ENCODE measurements at places on chromosomes 5 and 9.

GRCh38 chr5:142118155-142118686, 9.6 kb downstream of the NDFIP1 start:
- no peak for DNase-seq

DNA sequence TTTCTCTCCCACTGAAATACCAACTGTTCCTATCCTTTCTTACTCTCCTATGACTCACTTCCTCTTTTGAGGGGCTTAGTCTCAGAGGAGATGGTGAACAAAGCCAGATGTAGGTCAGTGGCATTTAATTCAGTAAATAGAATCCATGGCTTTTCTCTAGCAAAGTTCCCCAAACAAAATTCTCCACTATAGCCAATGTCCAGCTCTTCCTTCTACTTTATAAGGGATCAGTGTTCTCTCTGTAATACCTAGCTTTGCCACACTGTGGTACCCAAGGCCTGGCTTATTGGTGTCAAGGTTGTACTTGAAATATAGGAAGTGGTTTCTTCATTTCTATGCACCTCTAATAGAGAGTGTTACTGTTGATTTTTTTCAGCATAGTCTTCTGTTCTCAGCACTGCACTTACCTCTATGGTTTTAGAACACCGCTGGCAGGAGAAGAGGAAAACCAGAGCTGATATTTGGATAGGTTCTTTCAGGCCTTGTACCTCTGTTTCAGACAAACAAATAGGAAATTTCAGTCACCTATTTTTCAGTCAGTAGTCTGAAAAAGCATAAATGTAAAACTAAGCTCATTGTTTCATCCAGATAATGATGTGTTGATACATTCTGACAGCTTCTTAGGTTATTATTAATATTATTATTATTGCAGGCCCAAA, 40.6 kb upstream of the ITGA2 start:
- peak; percentile 49 for DNase-seq

DNA sequence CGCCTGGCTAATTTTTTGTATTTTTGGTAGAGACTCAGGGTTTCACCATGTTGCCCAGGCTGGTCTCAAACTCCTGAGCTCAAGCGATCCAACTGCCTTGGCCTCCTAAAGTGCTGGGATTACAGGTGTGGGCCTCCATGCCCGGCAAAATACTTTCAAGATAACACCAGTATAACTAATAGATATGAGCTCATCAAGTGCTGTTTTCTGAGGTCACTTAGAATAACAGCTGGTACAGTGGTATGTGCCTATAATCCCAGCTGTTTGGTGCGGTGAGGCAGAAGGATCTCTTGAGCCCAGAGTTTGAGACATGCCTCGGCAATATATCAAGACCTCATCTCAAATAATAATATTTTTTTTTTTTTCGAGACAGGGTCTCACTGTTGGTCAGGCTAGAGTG, 30.5 kb upstream of the CREBRF start:
- DNase-seq: no peak

- DNase-seq: no peak
Observed at GRCh38 chr9:104912606-104913005, 15.3 kb downstream of the ABCA1 start.

DNA sequence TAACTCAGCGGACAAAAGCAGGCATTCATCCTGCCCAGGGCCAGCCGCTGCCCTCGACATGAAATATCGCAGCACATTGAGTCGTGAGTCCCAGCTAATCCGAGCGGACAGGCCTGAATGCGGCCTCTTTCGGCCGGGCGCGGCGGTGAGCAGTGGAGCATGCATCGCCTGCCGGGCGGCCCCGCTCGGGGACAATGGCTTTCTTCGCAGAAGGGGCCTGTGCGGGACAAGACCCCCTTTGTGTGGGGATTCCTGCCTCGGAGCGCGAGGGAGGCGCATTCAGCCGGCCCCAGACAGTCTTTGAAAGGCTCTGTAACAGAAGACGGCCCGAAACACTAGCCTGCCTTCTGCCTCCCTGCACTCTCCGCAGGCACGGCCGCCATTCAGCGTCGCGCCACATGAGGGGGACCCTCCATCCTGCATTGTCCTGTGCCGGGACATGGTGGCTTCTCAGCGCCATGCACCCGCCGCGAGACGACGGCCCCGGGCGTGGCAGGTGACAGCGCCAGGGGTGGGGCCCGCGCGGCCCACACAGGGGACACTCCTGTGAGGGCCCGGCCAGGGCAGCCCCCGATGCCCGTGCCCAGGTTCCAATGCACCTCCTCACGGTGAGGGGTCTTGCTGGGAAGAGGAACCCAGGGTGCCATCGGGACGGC, 52.0 kb downstream of the EXD3 start:
- no peak for DNase-seq

- no peak for DNase-seq
Observed at GRCh38 chr9:84754461-84754860, 84.9 kb downstream of the NTRK2 start.

GRCh38 chr5:95392593-95393182, 1.5 kb downstream of the FAM81B start:
- DNase-seq: no peak

DNA sequence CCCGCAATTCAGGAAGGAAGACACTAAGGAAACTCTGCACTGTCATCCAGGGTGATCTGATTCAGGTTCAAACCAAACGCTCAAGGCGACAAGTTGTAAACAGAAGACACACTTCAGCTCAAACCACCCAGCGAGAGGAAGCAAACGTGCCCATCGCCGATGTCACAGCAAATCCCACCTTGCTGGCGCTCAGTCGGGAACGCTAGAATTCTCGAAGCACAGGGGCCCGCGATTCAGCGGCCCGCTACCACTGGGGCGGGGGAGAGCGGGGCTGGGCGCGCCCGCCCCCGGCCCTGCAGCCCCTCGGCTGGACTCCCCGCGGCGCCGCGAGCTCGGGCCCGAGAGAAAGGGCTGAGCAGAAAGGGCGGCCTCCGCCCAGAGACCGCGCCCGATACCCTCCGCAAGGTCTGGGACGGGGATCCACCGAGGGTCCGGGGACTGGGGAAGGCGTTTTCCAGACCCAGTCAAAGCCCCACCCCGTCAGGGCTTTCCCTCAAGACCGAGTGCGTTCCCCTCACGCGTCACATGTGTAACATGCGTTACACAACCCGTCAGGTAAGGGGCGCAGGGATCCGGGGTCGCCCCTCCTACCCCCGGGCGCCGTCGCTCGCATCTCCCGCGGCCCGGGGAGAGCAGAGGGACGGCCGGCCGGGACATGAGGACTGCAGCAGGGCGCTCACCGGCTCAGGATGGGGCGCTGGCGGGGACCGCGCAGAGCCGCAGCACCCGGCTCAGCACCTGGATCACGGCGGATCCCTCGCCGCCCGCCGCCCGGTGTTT, 469 bp downstream of the AGTPBP1 start:
- DNase-seq: peak; percentile 39

GRCh38 chr9:104872656-104873488, 55.1 kb downstream of the ABCA1 start:
- no peak for DNase-seq

DNA sequence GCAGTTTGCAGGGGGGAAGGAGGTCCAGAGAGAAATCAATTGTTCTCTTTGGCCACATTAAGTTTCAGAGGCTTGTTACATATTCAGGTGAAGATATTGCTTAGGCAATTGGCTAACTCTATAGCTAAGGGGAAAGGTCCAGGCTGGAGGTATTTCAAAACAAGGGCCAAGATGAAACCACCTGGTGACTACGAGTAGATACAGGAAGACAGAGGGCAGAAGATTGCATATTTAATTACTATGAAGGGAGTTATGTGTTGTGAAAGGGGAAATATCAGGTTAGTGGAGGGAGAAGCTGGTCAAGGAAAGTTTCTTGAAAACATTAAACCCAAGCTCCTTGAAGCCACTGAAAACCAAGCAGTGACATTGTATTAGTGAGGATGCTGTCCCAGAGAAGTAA, 1.9 kb upstream of the RAD23B start:
- no peak for DNase-seq

- no peak for DNase-seq
Observed at GRCh38 chr5:102077920-102078319, 218.2 kb downstream of the SLCO4C1 start.

GRCh38 chr9:106887066-106887465, 24.1 kb downstream of the ZNF462 start:
- no peak for DNase-seq

- no peak for DNase-seq
Observed at GRCh38 chr5:74113927-74114326, 487.9 kb downstream of the ARHGEF28 start.

GRCh38 chr5:4208996-4209395, 613.4 kb downstream of the IRX1 start:
- DNase-seq: no peak

GRCh38 chr9:106727969-106728368, 135.0 kb upstream of the ZNF462 start:
- no peak for DNase-seq

GRCh38 chr5:15510831-15511230, 10.9 kb downstream of the FBXL7 start:
- no peak for DNase-seq

DNA sequence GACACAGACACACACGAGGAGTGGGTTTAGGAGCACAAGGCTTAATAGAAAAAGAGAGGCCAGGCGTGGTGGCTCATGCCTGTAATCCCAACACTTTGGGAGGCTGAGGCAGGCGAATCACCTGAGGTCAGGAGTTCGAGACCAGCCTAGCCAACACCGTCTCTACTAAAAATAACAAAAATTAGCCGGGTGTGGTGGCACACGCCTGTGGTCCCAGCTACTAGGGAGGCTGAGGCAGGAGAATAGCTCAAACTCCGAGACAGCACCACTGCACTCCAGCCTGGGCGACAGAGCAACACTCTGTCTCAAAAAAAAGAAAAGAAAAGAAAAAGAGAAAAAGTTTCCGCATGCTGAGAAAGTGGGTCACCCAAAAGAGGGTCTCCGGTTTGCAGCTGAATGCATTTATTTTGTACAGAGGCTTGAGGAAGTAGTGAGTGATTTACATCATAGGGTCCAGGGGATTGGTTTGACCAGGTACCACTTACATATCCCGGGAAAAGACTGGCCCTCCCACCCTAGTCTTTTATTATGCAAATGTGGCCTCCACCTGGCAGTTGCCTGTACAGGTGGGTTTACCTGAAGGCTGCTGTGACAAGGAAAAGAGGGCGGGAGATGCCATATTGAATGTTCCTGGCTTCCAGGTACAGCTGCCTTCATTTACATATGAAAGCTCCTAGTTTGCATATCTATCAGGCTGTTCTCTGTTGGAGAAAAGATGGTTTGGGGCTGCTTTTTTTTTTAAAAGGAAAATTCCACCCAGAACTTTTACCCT, 366.2 kb upstream of the GRAMD2B start:
- DNase-seq: no peak

DNA sequence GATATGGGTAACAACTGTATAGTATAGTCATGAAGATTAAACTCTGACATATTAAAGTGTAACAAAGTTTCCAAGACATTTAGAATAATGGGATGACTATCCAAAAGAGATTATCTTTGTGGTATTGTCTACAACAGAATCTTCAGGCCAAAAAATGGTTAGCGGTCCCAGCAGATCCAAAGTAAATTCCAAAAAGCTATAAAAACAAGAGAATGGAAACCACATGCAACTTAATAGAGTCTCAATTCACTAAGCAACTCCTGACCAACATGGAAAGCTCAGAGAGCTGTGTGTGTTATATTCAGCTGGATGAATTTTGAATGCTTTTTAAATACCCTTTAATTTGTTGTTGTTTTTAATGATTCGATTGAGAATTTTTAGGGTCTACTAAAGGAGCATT, 688.2 kb downstream of the CETN3 start:
- no peak for DNase-seq

DNA sequence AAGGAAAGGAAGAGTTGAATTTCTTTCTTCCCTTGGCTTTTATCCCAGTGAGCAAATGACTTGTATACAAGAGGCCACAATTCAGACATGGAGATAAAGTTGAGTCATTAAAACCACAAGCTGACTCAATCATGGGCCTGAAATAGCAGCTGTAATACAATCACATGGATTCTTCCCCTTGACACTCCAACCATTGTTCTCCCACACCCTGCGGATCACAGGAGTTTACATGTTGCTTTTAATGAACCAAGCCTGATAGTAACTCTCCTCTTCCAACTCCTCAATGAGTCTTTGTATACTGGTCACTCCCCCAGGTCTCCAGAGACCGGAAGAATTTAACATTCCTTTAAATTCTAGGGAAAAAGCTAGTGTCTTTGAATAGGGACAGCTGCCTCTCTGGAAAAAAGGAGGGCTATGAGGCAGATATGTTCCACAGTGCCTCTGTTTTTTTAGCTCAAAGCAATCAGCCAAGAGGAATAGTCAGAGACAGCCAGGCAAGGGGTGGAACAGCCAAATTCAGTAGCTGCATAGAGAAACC, 32.4 kb downstream of the PCDHGC5 start:
- no peak for DNase-seq

- DNase-seq: no peak
Observed at GRCh38 chr5:81989204-81989603, 17.4 kb downstream of the ATG10 start.

DNA sequence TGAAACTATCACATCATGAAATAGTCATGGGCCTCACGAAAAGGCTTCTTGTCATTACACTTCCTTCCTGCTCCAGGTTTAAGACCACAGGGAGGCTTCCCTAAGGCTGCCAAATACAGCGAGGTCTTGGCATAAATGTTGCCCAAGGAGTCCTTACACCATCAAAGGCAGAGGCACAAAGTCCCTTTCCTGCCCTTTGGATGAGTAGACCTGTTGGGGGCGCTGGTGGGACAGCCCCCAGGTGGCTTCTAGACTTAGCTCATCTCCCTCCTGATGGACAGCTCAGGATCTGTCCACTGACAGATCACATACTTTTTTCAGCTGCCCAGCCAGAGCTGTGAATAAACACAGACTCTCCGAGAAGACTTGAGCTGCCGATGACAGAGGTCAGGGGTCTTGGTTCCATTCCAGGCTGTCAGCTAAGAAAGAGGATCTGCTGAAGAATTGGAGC, 15.5 kb upstream of the MEGF9 start:
- DNase-seq: no peak

GRCh38 chr9:3277200-3277599, 248.6 kb downstream of the RFX3 start:
- no peak for DNase-seq

DNA sequence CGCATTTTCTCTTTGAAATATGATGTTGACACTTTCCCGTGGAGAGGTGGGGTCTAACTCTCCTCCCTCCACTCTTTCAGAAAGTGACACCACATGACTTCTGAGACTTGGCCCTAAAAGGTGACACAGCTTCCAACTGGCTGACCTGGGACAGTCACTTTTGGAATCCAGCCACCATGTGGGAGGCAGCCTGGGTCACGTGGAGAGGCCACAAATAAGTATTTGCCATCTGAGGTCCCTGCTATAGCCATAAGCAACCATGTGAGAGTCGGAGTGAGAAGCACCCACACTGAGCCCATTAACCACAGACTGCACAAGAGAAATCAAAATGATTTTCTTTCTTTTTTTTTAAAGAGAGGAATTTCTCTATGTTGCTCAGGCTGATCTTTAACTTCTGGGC, 4.1 kb upstream of the PHYKPL start:
- DNase-seq: no peak

- no peak for DNase-seq
Observed at GRCh38 chr9:20604562-20604961, 17.7 kb downstream of the MLLT3 start.

GRCh38 chr9:107593224-107593870, 103.8 kb upstream of the KLF4 start:
- DNase-seq: no peak

- no peak for DNase-seq
Observed at GRCh38 chr5:31427013-31427723, 104.7 kb downstream of the DROSHA start.
